ENCODE measurements at places on chromosomes 13 and 19.

GRCh38 chr19:39163621-39164020 lies 33.1 kb upstream of the NCCRP1 start:
- DNase-seq: no peak

GRCh38 chr13:79246578-79246949 lies 159.5 kb downstream of the RBM26 start:
- no peak for DNase-seq

DNA sequence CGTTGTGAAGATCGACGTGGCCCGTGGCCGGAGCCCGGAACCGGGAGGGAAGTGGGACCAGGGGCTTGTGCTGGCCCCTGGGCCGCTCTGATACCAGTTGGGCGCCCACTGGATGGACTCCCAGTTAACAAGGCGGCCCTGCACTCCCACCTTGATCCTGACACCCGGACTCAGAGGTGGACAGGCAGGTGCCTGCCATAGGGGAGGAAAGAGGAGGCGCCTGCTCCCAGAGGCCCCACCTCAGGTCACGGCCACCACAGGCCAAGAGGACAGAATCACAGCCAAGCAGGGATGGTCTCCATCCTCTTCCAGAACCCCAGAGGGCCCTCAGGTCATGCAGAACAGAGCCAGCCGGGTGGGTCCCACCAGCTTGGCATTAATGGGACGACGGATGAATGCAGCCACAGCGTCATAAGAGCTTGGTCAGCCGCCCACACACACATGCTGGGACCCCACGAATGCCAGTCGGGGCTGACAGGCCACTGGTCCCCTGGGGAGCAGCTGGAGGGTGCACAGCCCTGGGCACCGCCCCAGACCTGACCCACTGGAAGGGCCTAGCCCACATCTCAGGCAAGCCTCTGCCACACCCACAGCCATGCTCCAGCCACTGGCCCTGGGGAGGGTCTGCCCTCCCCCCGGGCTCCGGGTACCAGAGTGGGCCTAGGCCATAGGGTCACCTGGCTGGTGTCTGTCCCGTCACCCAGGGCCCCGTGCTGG lies 9.6 kb upstream of the KLF16 start:
- DNase-seq: no peak

GRCh38 chr19:40262422-40262821 lies 22.7 kb downstream of the AKT2 start:
- no peak for DNase-seq

- no peak for DNase-seq
Measured at GRCh38 chr13:28401303-28402056, 93.4 kb downstream of the FLT1 start.

- no peak for DNase-seq
Measured at GRCh38 chr19:23587546-23587945, 99.5 kb downstream of the ZNF675 start.

DNA sequence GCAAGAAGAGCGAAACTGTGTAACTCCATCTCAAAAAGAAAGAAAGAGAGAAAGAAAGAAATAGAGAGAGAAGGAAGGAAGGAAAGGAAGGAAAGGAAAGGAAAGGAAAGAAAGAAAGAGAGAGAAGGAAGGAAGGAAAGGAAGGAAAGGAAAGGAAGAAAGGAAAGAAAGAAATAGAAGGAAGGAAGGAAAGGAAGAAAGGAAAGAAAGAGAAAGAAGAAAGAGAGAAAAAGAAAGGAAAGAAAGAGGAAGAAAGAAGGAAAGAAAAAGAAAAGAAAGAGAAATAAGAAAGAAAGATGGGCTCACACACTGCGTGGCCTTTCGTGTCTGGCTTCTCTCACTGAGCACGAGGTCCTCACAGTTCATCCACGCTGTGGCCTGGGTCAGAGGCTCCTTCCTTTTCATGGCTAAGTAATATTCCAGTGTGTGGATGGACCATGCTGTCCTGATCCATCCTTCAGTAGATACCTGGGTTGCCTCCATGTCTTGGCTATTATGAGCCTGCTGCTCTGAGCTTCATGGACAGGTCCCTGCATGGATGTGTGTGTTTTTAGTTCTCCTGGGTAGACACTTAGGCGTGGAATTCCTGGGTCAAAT lies 67.4 kb upstream of the NFIC start:
- DNase-seq: no peak

DNA sequence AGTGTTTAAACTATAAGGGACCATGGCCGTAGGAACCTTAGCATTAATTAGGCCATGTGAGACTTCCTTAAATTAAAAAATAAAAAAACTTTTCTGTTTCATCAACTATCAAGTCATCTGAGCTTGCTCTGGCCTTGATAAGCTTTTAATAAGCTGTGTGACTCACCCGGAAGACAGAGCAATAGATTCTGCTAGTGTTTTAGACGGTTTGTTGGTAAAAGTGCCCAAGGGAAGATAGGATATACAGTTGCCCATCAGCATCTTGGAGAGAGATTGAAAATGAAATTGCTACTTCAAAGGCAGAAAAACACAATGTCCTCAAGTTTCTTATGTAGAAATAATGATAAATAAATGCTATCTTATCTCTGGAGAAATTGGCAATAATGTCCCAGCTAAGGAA lies 31.2 kb upstream of the RCBTB2 start:
- DNase-seq: no peak

- no peak for DNase-seq
Measured at GRCh38 chr13:108629181-108629752, at the start of gene MYO16. Gene MYO16, plus strand, starts transcription at chr13:108629611. Its CDS starts 234 bp downstream, at chr13:108629845.

- no peak for DNase-seq
Measured at GRCh38 chr13:113211774-113212173, 2.4 kb downstream of the CUL4A start.

DNA sequence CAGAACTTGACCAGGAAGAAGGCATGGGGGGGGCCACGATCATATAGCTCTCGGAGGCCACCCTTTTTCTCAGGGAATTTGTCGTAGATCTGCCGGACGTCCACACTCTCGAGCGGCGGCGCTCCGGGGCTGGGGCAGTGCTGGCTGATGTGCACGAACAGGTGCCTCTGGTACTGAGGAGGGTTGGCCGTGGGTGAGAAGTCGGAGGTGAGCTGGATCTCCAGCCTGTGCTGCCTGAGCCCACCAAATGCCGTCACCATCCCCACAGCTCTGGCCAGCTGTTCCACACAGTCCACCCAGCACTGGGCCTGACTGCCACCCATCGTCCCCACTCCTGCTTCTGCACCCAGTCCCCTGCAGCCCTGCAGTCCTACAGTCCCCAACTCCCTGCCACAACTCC lies 12.0 kb downstream of the CD37 start:
- no peak for DNase-seq

DNA sequence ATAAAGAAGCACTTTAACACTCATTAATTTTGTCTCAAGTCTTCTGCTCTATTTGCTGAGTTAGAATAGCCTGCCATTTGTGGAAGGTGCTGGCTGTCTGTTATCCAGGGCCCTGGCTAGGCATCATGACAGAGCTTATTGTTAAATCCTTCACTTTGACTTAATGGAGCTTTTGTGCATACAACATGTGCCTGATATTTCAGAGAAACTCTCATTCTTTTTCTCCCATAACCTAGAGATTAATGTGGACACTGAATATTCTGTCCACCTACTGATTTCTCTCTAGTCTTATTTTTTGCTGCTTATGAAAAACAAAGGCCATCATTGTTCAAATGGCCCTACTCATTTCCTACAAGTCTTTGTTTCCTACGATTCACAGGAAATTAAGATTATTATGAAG lies 383.1 kb upstream of the HTR2A start:
- no peak for DNase-seq

GRCh38 chr13:31374682-31375081 lies 174.9 kb downstream of the B3GLCT start:
- no peak for DNase-seq

DNA sequence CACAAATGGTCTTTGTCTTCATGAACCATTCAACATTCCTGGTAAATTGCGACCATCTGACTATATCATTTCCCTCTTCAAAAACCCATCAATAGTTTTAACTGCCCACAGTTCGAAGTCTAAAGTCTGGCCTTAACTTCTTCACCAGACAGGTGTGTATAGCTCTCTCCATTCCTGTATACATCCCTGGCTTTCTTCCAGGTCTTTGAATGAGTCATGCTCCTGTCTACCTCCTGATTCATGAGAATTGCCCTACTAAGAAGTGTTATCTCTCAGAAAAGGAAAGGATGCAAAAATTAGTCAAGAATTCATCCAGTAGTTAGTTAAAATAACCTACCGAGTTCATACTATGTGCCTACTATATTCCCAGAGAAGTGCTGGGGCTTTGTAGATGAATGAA lies 225.0 kb downstream of the TBC1D4 start:
- no peak for DNase-seq

GRCh38 chr13:64186071-64186470 lies 2770.4 kb upstream of the PCDH20 start:
- no peak for DNase-seq

DNA sequence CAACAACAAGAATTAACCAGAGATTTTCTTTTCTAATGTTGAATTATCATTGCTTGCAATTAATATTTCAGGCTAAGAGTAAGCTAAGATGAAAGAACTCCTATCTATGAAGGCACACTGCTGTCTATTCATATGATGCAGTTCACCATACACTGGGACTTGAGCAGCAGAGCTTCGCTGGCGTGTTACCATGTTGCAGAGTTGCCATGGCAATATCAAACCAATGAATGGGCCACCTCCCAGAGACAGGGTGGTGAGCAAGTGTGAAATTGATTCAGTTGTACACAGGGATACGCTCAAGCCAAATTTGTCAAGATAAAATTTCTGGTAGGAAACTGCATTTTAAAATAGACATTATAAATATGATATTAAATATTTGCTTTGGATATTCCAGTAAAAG lies 69.3 kb upstream of the MYO16 start:
- DNase-seq: no peak

DNA sequence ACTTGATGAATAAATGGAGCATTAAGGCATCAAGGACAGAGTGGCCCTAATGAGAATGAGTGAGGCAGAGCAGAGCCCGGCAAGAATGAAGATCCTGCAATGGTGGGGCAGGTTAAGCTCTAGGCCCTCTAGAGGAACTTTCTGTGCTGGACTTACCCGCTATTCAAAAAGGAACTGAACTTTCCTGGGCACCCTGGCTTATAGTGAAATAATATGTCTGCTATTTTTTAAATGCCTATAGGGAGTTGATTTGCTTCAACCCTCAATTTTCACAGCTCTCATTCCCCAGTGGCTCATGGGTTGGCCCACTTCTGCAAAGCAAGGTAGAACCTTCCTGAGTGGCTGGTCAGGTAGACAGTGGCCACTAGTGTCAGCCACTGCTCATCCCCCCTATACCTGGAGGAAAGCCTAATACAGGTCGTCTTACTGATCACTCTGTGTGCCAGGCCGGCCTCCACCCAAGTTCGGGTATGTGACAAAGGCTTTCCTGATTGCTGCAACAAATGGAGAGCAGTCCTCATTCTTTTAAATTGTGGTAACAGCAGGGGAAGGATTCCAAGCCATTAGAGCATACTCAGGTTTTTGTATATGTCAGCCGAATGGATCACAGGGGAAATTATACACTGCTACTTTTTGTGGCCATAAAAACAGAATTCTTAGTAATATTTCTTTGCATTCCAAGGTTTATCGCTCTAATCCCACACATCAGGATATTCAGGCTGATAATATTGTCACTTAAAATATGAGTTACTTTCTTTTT lies 103.0 kb downstream of the KL start:
- DNase-seq: no peak

- DNase-seq: no peak
Measured at GRCh38 chr13:73107970-73108369, 49.2 kb downstream of the KLF5 start.

- no peak for DNase-seq
Measured at GRCh38 chr13:42991898-42992763, at the start of gene EPSTI1. Gene EPSTI1, minus strand, starts transcription at chr13:42992241. Its CDS starts 76 bp downstream, at chr13:42992165.

DNA sequence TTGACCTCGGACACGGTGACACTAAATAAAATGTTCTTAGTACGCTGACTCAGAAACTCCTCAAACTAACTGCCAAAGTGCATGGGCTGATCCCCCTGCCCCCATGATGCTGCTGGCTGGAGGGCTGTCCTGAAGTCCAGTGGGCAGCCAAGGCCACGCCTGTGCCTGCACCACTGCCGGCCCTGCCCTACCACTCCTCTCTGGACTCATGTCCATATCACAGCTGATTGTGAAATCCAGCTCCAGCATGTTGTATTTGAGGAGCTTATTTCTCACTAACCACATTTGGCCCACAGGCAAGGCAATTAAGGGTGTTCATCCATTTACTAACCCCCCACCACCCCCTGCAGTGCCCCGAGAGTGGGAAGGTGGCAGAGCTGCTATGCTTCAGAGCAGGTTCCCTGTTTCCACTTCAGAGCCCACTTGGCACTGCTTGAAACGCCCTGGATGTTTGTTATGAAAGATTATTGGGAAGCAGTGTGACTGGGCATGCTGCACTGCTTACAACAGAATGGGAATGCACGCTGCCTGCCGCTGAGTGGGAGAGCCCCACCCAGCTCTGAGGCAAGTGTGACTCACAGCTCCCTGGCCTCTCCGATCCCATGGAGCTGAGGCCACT lies 114.0 kb downstream of the UQCRFS1 start:
- no peak for DNase-seq

GRCh38 chr13:99367106-99367616 lies 60.0 kb upstream of the GPR183 start:
- DNase-seq: no peak

- no peak for DNase-seq
Measured at GRCh38 chr13:75360170-75360569, 121.8 kb downstream of the TBC1D4 start.

GRCh38 chr13:44259045-44260027 lies 114.3 kb upstream of the SERP2 start:
- no peak for DNase-seq

DNA sequence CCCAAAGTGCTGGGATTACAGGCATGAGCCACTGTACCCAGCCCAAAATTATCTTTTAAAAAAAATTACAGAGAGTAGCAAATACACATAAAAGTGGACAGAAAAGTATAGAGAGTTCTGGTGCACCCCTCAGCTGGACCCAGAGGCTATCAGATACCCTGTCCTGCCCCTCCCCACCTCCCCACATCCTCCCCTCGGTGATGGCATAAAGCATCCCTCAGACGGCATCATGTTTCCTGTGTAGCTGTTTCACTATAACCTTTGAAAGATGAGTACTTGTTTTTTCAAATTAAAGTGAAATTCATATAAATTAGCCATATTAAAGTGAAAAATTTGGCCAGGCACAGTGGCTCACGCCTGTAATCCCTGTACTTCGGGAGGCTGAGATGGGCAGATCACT lies 20.1 kb downstream of the SLC27A1 start:
- no peak for DNase-seq

GRCh38 chr13:113835461-113836270 lies 28.2 kb downstream of the GAS6 start:
- DNase-seq: peak; percentile 59

Data from D721Med (cell line).